ENCODE measurements at places on chromosomes 3 and 15.
A peak's percentile ranks its signal among the peaks of the same experiment; 100 is the strongest.

DNA sequence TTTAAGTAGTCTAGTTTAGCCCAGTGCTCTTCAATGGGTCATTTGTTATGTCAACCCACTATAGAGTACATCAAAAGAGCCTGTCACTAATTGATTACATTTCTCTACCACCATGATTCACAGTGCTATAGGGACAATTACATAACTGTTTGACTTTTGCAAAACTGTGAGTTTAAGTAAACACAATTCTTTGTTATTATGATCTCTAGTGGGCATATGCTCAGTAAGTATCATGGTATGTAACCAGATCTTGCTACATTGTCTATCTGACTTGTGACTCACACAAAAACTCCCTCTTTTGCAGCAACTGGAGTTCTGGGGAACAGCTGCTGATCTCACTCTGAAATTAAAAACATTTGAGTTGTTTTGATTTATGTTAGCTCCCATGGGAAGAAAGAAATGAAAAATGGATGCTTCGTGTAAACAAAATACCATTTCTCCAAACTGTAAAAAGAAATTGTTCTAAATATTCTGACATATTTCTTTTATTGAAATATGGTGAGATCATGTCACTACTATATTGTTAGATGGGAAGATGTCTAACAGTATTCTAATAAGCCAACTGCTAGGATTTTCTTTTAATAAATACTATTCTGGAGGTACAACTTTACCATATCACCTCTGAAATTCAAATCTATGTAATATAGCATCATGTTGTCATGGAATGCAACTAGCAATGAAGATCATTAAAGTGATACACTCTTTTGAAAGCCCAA, 470.4 kb downstream of the ROBO1 start:
- DNase-seq: no peak

- no peak for DNase-seq
Measured at GRCh38 chr3:171290680-171291079, 169.5 kb downstream of the TNIK start.

- no peak for DNase-seq
Measured at GRCh38 chr3:169604568-169604967, 58.9 kb downstream of the MECOM start.

DNA sequence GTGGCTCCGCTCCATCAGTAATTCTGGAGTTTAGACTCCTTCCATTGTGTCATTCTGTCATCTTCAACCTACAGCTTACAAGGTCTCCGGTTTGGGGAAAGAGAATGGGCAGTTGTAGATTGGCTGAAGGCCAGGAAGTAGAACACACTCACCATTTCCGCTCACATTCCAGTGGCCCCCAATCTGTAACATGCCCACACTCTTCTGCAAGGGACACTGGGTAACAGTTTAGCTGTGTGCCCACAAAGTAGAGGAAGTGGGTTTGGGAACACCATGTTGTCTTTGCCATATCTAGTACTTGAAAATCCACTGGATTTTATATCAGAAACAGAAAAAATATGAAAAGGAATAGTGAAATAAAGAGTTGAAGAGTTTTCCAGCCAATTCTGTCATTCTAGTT, 153.5 kb downstream of the SV2B start:
- no peak for DNase-seq

DNA sequence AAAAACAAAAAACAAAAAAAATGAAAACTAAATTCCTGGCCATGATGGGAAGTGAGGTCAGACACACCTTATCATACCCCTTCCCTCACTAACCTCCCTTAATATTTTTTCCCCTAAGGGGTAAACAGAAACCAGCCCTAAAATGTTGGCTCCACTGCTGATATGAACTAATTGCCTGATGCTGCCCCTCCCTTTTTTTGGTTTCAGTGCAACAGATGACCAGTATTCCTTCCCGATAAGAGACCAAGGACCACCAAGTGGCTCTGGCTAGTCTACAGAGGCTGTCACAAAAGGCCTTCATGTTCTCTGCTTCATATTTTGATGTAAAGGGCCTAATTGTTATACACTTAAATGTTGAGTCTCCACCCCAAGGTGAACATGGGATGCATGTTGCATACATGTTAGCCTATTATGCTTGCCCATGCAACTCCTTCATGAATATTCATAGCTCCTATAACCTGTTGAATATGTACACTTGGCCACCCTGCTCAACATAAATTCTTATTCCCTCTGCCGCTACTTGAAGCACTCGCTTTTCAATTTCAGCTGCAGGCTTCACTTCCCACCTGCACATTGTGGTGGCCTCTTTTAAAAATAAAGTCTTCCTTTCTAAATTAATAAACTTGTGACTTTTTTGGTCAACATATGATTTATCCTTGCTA, 12.3 kb upstream of the STAC start:
- DNase-seq: no peak

DNA sequence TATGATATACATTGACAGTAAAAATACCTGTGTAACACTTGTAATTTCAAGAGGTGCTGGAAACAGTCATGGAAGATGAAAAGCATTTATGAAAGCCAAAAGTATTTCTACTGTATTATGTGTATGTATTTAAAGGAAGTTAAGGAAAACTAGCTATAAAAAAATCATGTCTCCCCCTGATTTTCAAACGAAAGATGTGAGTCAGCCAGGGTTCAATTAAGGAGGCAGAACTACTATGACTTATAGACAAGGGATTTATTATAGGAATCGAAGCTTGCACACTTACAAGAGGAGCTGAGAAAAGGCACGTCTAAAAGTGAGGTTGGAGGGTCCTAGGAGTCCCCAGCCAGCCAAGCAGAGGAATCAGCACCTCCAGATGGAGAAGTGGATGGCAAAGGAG, 119.4 kb downstream of the SUCLG2 start:
- no peak for DNase-seq

DNA sequence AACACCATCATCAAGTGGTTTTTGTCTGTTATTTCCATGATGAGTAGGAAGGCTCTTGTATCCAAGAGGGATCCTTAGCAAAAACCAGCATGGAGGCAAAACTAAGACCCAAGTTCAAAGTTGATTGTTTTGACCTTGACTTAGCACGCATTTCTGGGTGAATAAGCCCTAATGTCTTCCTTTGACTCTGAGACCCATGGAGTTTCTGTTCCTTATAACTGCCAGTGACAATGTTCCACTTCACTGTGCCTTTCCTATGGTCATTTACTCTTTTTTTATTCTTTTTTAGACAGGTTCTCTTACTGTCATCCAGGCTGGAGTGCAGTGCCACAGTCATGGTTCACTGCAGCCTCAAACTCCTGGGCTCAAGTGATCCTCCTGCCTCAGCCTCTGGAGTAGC, 118.2 kb upstream of the MRPL3 start:
- DNase-seq: no peak

GRCh38 chr15:67914028-67914427, 74.2 kb upstream of the RNU6-1 start:
- DNase-seq: no peak

DNA sequence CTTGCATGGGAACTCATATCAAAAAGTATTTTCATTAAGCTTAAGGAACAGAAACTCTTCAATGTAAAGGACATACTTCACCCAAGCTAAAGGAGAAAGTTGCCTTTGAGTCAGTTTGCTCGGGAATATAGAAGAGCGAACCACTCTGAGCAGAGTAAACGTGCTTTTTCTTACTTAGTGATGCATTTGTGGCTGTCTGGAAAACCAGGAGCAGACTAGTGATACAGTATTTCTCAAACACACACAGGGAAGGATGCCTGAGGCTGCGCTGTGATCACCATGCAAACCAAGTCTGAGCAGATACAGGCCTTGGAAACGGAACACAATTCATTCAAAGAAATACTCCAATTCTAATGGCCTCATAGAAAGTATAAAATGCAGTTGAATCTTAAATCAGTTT, 121.0 kb upstream of the CDIN1 start:
- DNase-seq: no peak

DNA sequence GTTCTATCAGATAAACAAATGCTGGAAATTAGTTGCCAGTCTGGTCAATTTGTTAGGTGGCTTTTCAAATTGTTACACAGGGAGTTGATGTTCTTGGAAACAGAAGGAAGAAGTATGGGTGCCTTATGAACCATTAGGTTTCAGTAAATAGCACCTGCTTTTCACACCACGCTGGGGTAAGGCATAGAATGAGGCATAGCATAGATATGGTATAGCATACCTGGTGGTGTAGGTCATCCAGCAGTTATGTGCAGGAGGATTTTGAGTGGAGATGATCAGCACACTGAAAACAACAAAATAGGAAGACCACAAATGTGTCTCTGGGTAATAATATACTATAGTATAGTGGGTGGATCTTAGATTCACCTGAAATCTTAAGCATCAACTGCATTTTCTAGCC, 121.4 kb downstream of the GMPS start:
- DNase-seq: no peak

DNA sequence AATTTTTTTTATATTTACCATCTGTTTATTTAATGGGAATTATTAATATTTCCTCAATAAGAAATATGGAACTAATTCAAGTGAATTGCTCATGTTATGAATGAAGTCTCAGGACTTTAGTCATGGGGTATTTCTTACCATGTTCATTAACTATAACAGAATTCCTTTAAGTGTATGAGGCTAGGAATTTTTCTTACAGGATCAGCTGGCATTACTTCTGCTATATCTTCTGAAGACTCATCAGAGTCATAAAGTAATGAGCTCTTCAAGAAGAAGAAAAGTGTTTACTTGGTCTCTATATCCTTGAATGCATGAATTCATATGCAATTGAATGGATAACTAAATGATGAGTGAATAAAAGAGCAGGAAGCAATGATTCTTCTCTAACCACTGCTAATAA, 486.8 kb upstream of the THBS1 start:
- no peak for DNase-seq

- no peak for DNase-seq
Measured at GRCh38 chr3:173552526-173552925, 155.0 kb downstream of the NLGN1 start.

DNA sequence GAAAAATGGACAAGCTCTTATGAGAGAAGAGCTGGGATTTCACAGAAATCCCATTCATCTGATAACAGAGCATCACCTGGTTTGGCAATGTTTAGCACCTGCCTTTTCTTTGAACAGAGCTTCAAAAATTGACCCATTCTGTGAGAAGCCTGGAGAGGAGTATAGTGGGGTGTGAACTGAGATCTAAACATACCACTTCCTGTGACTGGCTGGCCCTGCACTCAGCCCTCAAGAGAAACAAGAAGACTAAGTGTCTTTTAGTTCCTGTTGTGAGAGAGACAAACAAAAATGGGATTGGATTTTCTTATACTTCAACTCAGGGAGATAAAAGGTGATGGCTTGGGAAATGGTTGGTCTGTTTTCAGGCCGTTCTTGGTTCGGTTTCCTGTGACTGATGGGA, 1060.2 kb downstream of the ROBO1 start:
- DNase-seq: no peak

GRCh38 chr15:77532067-77532710, 100.5 kb downstream of the LINGO1 start:
- DNase-seq: no peak

- no peak for DNase-seq
Measured at GRCh38 chr3:175118382-175118941, 259.3 kb downstream of the NAALADL2 start.

- no peak for DNase-seq
Measured at GRCh38 chr15:83300826-83301225, 16.4 kb upstream of the BNC1 start.

GRCh38 chr15:43118829-43119228, 13.0 kb upstream of the UBR1 start:
- no peak for DNase-seq

DNA sequence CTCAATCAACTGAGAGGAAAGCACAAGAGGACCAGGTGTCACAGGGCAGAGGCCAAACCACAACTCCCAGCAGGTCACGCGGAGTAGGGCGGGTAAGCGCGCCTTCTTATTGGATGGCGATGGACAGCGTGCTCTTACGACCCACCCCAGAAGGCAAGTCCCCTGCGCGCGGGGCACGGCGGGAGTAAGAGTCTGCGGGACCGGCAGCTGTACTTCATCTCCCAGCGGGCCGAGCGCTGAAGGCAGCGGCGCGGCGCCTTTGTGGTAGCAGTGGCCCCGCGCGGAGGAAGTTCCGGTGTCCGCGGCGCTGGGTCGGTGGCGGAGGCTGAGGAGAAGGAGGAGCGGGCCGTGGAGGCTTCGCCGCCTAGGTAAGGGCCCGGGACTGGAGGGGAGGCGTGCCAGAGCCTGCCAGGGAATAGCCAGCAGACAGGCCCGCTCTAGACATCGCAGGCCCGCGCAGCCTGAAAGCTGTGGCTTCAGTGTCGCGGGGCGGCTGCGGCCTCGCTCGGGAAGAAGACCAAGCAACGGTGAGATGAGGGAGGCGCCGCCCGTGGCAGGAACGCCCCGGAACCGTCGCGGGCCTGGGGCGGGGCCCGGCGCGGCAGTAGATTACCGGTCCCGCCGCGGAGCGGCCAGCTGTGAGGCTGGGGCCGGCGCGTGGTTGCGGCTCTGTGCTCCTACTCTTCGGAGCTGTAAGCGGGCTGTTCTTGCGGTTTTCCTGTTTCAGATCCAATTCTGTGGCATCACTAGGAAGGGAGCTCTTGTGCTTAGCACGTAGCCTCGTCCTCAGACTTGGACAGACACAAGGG, at the start of gene RBM6:
Gene RBM6, plus strand, starts transcription at position 293 of the 809 bp plus-strand sequence. CDS start 22,492 bp downstream, outside the sequence.
- DNase-seq: peak; percentile 84

GRCh38 chr3:49007771-49008528, 759 bp downstream of the WDR6 start:
- DNase-seq: no peak

DNA sequence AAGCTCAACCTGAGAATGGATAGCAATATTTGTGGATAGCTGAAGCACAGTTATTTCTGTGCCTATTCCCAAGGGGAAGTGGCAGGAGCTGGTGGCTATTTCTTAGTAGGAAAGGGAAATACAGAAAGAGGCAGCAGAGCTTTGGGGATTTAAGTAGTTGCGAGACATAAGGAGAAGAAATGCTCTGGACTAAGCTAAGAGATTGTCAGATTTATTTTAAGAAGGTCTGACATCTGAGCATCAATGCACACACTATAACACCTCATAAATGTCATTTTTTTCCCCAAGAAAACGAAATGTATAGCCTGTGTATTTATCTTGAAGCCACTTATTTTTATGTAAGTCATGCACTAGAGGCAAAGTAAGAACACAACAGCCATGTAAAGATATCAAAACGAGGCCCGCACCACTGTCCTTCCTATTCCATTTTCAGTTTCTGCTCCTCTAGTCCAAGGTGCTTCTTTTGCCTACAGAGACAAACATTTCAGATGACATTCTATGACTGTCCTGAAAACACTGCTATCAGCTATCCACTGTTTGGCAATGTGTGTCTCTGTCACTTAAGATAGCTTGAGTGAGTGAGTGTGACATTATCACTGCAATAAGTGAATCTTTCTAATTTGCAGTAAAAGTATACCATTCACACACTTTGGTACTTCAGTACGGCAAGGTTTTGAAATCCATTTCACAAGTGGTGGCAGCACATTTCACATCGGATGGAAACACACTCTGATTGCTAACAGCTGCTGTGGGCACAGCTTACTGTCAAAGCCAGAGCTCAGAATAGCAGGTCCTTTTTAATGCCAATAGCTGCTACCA, 62.7 kb upstream of the ICE2 start:
- DNase-seq: no peak

DNA sequence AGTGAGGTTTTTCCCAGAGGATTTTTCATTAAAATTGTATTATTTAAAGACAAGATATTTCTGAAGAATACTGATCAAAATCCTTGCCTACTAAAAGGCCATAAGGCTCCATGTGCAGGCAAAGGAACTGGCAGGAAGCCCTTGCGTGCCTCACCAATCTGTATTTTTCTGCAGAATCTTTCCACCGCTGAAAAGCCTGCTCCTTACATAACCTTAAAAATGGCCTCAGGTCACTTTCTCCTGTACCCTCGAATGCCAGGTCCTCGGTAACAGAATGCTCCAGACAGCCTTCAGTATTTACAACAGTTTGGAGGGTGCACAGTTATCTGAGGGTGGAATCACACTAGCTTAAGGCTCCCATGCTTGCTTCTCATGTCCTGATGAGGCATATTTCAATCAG, 3.2 kb downstream of the MORC1 start:
- no peak for DNase-seq

All from Panc1 (cell line).